HTR-8/SVneo (cell line): ENCODE measurements at places on chromosomes 2 and 18.

DNA sequence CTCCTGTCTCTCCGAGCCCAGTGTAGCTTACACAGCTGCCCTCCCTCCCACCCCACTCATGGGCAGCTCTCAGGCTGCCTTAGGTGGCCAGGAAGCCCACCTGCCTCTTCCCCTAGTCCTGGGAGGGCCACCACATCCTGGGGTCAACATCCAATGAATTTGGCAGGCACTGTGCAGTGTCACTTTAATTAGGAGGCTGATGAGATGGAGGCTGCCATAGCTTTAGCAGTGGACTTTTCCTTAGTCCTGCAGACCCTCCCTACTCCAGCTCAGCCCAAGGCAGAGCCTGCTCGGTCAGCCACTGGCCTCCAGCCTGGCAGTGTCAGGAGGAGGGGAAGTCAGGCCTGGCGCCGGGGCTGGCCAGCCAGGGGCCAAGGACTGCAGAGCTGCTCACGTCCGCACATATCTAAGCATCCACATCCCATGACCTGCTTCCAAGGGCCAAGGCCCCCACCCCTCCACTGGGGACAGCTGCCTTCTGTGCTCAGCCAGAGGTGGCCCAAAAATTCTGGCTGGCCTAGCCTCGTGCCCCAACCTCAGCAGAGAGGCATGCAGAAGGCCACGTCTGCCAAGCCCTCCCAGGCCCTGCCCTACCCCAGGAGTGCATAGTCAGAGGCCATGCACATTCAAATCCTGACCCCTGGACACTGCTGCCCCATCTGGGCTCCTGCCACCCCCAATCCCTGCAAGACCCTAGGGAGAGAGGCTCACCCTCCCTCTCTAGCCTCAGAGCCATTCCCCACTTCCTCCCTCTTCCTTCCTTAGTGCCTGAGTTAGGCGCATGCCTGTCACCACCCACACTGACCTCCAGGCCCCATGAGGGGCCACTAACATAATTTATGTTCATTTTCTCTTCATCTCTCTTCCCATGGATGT, 33.1 kb downstream of the ADRA2B start:
- no peak for DNase-seq

DNA sequence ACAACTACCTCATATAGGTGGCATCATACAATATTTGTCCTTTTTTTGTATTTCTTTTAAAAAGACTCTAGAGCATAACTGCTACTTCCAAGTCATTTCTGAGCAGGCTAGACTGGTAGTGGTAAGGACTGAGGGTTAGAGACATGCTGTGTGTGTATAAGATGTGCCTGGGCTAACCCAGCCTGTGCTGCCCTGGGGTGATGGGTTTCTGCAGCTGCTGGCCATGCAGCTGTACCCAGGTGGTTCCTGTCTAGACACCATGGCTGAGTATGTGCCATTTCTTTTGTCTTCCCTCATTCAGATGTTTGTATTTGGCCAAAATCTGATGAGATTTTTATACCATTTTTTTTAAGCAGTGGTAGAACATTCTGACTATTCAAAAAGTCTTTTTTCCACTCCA, 40.0 kb downstream of the MERTK start:
- no peak for DNase-seq

DNA sequence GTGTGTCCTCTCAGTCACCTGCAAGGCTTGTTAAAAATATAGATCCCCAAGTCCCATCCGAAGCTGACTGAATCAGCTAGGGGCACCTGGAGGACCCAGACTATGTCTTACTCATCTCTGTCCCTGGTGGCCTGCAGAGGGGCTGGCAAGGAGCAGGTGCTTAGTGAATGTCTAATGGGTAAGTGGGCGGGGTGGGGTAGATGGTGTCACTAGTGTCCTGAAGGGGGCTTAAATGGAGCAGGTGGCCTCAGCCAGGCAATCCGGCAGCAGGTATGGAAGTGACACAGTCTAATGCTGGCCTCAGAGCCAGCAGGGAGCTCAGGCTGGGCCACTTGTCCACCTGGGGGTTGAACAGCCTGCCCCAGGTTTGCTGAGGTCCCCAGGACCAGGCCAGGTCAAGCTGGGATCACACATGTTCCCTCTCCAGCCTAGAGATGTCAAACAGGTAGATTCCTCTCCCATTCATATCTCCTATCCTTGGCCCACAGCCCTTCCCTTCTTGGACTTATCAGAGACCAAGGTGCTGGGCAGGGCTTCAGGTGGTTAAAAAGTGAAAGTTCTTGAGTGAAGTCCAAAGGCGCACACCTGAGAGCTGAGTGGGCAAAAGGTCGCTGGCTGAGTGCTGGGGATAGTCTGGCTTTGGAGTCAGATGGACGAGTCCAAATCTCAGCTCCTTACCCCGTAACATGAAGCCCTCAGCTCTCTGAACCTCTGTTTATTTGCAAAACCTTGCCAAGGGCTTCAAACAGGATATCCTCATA, 1.7 kb downstream of the STEAP3 start:
- no peak for DNase-seq

DNA sequence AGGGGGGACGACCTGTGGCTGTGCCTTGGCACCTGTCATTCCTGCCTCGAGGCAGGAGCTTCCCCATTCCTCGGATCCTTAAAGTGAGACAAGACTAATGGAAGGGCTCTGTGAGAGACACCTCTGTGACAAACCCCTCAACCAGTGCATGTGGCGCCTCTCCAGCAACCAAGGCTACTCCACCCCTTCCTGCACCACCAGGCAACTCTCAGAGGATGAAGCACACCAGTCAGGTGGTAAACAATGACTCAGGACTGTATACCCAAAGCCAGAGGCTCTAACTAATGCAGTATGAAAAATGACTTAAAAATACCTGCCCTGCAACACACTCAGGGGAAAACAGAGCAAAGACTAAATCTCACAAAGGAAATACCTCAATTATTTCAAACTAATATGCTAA, 136.9 kb downstream of the UXS1 start:
- DNase-seq, result no peak

- no peak for DNase-seq
Observed at GRCh38 chr18:24609254-24609653, 148.8 kb downstream of the HRH4 start.

- DNase-seq, result no peak
Observed at GRCh38 chr2:136764452-136765255, 691 bp upstream of the THSD7B start.

GRCh38 chr2:73911548-73912208, 15.0 kb upstream of the DGUOK start:
- no peak for DNase-seq

- DNase-seq, result no peak
Observed at GRCh38 chr2:239533569-239534316, 132.9 kb upstream of the HDAC4 start.

GRCh38 chr2:65057391-65058052, 1.3 kb downstream of the CEP68 start:
- no peak for DNase-seq

DNA sequence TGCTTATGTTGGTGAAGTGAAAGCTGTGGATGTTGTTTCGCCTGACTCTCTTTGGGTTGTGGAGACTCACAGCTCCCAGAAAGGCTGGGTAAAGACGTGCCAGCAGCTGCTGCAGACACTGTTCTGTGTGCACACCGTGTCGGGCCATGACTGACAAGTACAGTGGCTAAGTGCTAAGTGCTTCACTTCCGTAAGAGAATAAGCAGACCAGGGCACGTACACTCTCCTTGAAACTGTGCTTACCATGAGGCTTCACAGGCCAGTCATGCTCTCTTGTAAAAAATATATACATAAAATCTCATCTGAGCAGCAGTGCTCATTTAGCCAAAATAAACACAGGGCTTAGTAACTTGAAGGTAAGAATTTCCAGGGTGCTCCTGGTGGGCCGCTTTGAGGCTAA, 86.0 kb downstream of the NRP2 start:
- DNase-seq, result no peak

GRCh38 chr2:237515166-237515565, 28.1 kb downstream of the MLPH start:
- DNase-seq, result no peak

- no peak for DNase-seq
Observed at GRCh38 chr2:239420082-239420481, 19.3 kb upstream of the HDAC4 start.

DNA sequence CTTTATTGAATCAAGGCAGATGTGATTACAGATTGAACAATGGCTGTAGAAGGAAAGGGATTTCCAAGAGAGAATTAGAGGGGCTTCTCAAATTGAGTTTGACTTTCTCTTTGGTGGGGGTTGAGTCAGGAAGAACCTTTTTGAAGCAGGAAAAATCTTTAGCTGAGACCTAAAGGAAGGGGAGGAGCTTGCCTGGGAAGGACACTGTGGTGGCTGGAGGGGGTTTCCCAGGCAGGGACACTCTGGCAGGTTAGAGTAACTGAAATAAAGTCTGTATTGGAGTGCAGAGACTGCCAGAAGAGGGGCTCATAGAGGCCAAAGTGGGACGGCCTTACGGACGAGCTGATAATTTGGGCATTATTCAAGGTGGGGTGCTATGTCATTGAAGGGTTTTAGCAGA, 69.3 kb downstream of the NEDD4L start:
- DNase-seq, result no peak

DNA sequence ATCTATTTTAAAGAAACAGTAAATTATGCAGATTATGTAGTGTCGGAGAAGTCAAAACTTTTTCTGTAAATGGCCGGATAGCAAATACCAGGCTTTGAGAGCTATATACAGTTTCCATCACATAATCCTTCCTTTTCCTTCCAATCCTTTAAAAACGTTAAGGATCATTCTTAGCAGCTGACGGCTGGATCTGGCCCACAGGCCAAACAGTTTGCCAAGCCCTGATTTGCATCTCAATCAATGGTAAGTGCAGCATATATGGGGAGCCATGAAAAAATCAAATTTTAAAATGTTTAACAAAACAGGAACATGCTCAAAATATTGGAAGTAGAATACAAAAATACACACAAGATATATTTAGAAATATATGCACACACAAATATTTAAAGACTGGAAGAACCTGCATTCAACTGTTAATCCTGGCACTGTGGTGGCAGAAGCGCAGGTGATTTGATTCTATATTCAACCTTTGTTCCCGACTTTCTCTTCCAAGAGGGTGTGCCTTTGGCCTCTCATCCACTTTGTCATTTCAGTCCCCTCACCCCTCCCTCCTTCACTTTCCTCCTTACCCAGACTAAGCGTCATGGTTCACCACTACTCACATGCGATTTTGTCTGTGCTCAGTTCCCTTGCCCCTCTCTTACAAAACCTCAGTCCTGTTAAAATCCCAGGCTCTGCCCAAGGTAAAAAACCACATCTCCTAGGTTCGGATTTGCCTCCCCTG, 27.3 kb downstream of the NDUFA10 start:
- no peak for DNase-seq
